ENCODE measurements at places on chromosomes 16 and 17.

- DNase-seq = peak; percentile 47
These were observed 41.7 kb upstream of the JPH3 start for GRCh38 chr16:87560428-87561199.

- DNase-seq = no peak
These were observed 18.2 kb upstream of the ABCA10 start for GRCh38 chr17:69246726-69247375.

- no peak for DNase-seq
These were observed 162.3 kb upstream of the FOXF1 start for GRCh38 chr16:86347916-86348555.

GRCh38 chr16:18966791-18967190 is 16.9 kb upstream of the TMC7 start:
- DNase-seq = no peak

DNA sequence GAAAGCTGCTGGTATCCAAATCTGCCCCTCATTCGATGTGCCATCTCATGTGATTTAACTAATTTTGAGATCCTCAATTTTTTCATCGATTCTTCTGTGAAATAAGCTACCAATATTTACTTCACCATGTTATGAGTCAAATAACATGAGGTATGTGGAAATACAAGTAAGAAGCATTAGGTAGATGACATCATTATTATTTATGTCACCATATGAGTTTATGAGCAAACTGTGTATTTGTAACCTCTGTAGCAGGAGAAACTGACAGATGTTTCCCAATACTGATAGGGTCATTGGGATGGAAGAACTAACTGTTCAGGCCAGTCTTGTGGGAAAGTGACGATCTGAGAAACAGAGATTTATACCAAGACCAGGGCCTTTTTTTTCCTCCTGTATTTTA is 229.4 kb upstream of the GOT2 start:
- DNase-seq = no peak

DNA sequence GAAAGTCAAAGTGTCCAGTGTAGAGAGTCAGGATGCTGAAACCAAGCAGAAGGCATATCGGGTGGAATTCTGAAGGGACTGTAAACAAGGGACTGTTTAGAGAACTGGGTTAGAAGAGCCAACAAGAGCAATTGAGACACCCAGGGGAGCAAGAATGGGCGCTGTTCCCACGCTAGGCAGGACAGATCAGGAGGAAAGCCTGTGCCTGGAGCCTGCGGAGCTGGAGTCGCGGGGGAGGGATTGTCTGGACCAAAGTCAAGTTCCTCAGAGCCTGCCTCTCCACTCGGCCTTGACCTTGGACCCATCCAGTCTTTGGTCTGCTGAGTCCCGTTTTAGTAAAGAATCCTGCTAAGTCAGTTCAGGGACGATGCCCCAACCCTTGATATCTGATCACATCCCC is 14.7 kb upstream of the KLHL36 start:
- DNase-seq = no peak

DNA sequence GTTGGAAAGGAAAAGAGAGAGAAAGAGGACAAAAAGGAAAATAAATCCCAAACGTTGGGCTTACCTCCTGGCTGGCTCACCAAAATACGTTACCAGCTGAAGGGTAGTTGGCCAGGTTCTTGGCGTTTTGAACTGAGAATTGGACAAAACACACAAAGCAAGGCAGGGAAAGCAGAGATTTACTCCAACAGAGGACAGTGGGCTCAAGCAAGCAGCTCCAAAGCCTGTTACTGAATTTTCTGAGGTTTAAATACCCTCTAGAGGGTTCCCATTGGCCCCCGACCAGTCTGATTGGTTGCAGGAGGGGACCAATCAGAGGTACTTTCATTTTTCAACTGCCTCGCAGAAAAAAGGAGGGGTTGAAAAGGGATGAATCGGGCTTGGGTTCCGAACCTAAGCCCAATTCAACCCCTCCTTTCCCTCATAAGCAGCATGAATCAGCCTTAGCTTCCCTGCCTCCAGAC is 55.6 kb upstream of the ALOX12 start:
- no peak for DNase-seq

DNA sequence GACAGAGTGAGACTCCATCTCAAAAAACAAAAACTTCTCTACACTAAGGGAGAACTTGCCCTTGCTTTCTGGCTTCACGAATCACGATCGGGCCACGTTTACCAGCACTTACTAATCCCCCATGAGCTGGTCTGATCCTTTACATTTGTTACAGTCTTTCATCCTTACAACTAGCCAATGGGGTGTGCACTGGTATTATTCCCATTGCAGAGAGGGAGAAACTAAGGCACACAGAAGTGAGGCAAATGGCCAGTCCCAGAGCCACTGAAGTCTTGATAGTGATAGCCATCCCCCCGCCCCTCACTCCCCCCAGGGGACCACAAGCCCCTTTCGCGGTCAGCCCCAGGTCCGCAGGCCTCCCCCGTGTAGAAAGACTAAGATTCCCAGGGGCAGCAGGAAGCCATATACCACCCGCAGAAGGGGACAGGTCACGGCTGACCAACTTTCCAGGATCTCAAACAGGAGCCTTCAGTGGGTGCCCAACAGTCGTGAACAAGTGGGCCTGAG is 868 bp downstream of the NATD1 start:
- no peak for DNase-seq

DNA sequence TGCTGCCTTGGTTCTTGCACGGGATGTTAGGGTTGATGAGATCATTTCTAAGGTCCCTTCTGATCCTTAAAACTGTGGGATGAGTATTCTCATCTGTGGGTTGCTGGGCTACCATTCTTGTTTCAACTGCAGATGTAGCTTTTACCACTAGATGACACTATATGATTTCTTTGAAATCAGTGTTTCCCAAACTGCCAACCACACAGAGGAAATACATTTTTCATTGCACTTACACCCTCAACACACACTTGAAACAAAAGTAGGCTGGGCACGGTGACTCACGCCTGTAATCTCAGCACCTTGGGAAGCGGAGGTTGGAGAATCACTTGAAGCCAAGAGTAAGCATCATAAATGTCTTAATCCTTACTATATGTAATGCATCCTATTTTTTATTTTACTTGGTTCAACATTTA is 15.3 kb downstream of the LCMT1 start:
- peak; percentile 34 for DNase-seq

- no peak for DNase-seq
These were observed 1105.9 kb downstream of the CDH8 start for GRCh38 chr16:60930291-60930690.

- no peak for DNase-seq
These were observed 51.3 kb downstream of the NKD1 start for GRCh38 chr16:50599494-50599893.

- DNase-seq = no peak
These were observed 7.4 kb downstream of the NDRG4 start for GRCh38 chr16:58507195-58507962.

DNA sequence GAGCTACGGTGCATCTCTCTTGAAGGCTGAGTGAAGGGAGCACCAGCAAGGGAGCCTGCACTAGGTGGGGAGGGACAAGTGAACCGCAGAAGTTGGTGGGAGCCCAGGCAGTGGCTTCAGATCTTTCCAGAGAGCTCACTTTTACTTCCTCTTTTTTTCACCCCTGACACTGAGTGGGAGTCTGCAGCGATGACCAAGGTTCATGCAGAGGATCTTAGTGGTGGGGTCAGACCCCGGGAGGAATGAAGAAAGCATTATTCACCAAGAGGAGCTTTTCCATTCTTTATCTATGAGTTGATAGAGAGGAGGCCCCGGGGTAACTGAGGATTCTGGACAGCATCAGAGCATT is 3.0 kb upstream of the CCL2 start:
- no peak for DNase-seq

DNA sequence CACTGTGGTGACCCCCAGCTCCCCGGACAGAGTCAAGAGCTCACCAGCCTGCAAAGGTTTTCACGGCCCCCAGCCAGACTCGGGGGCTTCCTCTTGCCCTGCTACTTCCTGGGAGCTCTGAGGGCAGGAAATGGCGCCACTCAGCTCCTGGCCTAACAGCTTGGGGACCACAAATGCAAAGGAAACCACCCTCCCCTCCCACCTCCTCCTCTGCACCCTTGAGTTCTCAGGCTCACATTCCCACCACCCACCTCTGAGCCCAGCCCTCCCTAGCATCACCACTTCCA is 375 bp upstream of the SPN start:
- peak; percentile 40 for DNase-seq

DNA sequence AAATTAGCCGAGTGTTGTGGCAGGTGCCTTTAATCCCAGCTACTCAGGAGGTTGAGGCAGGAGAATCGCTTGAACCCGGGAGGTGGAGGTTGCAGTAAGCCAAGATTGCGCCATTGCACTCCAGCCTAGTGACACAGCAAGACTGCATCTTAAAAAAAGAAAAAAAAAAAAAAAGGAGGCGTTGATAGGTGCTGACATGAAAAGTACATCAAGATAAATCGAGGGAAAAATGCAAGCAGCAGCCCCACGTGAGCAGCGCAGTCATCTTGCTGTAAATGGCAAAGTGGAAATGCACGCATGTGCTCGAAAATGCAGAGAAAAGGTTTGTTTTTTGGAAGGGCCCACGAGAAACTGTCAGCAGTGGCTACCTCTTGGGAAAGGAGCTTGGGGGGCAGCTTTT is 20.9 kb downstream of the MXRA7 start:
- DNase-seq = no peak

GRCh38 chr17:64533784-64534183 is 27.0 kb downstream of the CEP95 start:
- DNase-seq = no peak

DNA sequence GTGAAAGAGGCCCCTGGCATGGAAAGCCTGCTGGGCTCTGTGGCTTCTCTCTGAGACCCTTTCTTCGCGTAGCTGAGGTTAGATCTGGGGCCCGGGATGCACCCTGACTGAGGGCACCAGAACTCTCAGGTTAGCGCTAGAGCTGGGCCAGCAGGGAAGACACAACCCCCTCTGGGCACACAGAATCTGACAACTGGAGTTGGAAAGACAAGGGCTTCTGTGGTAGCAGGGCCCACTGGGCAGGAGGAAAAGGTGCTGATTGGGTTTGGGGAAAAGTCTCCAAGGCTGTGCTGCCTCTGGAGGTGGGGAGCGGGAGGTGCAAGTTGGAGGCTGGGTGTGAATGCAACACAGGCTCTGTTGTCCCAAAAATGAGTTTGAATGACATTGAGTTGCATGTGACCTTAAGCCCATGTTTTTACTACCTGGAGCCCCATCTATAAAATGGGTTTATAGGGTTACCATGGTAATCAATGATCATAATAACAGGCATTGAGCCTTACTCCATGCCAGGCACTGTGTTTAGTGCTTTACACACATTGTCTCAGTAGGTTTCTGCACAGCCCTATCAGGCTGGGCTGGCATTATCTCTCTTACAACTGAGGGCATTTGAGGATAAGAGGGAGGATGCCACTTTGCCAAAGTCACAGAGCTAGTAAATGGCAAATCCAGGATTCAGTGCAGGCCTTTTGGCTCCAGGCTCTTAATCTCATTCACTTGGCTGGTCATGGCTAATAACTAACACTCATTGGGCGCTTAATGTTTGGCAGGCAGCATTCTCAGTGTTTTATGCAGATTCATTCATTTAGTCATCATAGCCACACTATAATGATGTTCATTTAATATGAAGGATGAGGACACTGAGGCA is 9.5 kb upstream of the IGFBP4 start:
- DNase-seq = peak; percentile 38

- no peak for DNase-seq
These were observed 34.6 kb downstream of the TRIM25 start for GRCh38 chr17:56879280-56879679.

DNA sequence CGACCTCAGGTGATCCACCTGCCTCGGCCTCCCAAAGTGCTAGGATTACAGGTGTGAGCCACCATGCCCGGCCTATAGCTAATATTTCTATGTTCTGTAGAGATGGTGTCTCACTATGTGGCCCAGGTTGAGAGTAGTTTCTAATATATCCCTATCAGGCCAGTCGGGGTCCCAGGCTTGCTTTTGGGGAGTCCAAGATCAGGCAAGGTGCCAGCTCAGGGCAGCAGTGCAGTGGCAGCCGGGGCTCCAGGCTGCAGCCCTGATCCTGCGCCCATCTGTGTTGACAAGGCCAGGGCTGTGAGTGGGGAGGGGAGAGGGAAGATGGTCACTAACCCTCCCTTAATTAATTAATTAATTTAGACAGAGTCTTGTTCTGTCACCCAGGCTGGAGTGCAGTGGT is 77.6 kb upstream of the CDC42EP4 start:
- DNase-seq = no peak

DNA sequence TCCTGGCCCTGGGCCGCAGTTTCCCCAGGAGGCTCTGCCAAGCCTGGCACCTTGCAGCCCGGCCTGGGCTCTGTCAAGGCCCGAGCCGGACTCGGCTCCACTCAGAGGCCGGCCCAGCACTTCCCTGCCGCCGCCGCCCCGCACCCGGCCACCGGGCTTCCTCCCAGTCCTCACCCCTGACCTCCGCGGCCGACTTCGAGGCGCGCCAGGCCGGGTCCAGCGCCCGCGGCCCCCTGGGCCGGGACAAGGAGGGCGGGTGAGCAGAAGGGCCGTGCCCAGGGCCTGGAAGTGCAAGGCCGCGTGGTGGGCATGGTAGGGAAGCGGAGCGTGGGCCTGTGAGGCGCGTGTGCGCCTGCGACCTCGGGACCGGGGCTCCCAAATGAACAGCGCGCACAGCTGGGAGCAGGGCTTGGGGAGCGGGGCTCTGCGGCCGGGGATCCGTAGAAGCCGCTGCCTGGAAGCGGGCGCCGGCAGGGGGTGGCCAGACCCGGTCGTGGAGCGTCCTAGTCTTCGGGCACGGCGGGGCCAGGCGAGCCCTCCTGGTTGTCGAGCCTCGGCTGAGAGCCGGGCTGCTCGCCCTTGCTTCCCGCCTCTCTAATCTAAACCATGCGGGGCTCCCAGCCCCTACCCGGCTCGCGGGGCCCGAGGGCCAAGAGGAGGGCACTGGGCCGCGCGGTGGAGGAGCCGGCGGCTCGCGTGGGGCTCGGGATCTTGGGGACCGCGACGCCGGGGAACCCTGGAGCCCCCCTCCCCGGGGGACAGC is 503 bp upstream of the TBX4 start:
- no peak for DNase-seq

DNA sequence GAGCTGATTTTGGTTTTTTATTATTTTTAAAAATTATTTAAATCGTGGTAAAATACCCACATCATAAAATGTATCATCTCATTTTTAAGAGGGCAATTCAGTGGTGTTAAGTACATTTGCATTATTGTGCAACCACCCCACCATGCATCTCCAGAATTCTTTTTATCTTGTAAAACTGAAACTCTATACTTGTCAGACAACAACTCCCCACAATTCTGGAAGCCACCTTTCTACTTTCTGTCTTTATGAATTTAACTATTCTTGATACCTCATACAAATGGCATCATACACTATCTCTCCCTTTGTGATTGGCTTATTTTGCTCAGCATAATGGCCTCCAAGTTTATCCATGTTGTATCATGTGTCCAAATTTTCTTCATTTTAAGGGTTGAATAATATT is 97.9 kb downstream of the HS3ST3B1 start:
- no peak for DNase-seq

- no peak for DNase-seq
These were observed 141.9 kb upstream of the SDK2 start for GRCh38 chr17:73785958-73786743.

Measured in stimulated activated CD4-positive, alpha-beta T cell treated with anti-CD3 and anti-CD28 coated beads, Interleukin-2, amount 100 ng/mL, for 24 hours (primary cell).